Cortex of kidney (tissue), 1 donor: ENCODE measurements at places on chromosomes 1 and 21.

GRCh38 chr1:197958438-197959305 is 41.5 kb downstream of the LHX9 start:
- no peak for DNase-seq

DNA sequence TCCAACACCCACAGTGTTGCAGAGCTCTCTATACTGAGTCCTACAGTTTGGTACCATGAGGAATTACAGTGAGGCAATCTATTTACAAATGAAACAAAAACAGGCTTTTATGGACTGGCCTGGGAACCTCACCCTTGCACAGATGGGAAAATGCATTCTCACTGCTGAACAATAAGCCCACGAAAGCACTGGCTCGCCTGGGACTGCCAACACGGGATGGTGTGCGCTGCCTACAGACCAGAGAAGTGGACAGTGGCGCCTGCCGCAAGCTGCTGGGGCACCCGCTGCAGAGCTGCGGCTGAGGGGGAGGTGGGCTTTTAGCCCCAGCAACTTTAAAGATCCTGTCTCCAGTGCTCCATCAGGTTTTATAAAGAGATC is 28.5 kb upstream of the ABCG1 start:
- no peak for DNase-seq

DNA sequence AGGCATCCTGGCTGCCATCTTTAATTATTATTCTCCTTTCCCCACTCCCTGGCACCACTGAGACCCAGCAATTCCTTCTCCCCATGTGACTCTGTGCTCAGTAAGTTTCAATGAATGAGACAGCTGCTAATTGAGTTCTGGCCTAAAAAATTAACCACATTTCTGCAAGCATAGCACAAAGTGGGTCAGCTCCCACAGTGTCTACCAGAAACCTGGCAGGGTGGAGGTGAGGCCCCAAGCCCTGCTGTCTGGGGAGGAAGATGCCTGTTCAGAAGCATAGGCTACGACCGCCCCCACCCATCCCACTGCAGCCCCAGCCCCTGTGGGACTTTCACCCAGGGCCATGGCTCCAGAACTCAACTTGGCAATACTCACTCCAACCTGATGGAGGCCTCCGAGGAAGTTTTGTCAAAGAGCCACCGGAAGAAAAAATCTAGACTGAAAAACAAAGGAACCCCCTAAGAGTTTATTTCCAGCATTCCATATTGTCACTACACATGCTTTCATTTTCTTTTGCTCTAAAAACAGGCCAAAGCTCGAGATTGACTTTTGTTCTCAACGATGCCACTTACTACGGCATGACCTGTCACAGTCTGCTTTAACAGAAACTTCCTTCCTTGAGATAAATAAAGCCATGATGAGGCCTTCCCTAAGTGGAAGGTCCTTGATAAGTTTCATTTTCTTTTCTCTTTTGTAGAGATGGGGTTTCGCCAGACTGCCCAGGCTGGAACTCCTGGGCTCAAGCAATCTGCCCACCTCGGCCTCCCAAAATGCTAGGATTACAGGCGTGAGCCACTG is 26.5 kb downstream of the TMEM63A start:
- DNase-seq, result no peak

DNA sequence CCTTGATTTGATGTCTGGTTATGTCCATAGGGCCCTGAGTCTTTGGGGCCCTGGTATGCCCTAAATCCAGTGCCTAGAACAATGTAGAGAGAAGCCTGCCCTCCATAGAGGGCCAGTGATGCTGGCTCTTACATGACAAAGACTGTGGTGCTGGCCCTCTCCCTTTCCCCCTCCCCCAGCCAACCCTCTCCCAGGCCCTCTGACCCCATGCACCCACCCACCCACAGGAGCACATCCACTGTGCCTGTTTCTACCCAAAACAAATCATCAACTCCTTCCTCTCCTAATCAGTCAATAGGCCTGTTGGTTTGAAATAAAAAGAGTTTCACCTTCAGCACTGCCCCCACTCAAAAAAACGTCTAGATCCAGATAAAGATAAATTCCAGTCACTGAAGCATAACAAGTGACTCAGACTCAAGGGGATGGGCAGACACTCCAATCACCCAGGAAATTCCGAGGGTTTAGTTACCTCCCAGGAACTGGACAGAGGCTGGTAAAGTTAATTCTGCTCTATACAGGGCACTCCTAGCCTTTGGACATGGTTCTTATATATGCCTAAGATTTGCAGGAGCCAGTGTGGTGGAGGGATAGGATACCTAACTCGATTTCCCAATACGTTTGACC is 144.8 kb upstream of the VANGL1 start:
- DNase-seq, result no peak

- no peak for DNase-seq
Measured at GRCh38 chr1:217718873-217719272, 87.7 kb downstream of the SPATA17 start.

DNA sequence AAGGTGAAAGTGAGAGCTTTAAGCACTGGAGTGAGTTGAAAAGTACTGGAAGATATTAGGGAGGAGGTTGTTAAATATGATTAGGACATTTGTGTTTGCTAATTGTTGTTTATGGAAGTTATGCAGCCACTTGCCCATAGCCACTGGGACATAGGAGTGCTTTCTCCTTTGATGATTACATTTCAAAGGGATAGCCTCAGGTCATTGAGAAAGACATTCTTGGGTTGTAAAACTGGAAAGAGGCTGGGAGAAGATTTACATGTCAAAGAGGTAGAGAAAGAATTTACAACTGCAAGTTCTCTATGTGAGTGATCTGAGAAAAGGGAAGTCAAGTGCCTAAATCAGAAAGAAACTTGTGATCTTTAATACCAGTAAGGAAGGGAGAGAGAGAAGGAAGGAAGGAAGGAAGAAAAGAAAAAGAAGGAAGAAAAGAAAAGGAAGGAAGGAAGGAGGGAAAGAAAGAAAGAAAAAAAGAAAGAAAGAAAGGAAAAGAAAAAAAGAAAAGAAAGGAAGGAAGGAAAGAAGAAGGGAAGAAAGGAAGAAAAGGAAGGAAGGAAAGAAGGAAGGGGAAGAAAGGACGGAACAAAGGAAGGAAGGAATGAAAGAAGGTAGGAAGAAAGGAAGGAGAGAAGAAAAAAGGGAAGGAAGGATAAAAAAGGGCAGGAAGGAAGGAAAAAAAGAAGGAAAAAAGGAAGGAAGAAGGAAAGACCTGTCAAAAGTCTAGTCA is 284.6 kb upstream of the DPYD start:
- DNase-seq, result no peak

DNA sequence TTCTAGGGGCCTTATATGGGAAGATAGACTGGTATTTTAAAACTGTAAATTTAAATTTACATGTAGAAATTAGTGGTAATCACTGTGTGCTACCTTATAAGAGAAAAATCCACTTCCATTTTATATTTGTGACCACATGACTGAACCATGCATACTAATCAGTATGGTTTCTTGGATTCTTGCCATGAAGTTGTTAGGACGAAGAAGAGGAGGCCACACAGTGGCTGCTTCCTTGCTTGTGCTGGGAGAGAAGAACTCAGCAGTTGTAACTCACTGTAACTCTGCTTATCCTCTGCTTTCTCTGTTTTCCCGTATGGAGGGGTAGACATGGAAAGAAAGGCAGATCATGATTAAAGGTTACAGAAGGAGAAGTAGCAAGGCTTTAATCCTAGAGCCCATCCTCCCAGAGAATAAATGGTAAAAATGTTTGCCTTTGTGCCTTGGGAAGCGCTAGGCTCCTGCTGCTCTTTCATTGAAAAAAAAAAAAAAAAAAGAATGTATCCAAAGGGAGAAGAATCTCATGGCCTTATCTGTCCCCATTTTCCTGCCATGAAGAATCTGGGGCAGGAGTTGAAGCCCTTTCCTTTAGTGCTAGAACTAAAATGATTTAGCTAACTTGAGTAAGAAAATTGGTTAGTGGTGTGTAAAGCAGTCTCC is 32.4 kb downstream of the KCTD3 start:
- no peak for DNase-seq
